Stimulated activated CD4-positive, alpha-beta T cell treated with anti-CD3 and anti-CD28 coated beads, TNF-alpha, amount 100 ng/mL, for 1 hour (primary cell): ENCODE measurements at places on chromosomes 5 and 9.

DNA sequence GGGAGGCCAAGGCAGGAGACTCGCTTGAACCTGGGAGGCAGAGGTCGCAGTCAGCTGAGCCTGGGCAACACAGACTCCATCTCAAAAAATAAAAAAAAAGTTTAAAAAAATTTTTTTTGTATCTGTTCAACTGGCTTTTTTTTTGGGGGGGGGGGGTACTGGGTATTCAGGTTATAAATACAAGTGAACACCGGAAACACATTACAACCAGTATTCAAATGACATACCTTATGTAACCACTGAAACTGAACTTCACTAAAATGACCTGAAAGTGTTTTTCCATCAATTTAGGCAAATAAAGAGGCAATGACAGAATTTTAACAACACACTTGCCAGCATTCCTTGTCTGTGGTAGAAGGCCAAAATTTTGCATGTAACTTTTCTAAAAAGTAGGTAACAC is 33.5 kb downstream of the STRBP start:
- no peak for DNase-seq

GRCh38 chr5:119356612-119357188 is 881 bp downstream of the TNFAIP8 start:
- no peak for DNase-seq

GRCh38 chr5:128304088-128304487 is 220.5 kb downstream of the SLC12A2 start:
- DNase-seq: no peak

DNA sequence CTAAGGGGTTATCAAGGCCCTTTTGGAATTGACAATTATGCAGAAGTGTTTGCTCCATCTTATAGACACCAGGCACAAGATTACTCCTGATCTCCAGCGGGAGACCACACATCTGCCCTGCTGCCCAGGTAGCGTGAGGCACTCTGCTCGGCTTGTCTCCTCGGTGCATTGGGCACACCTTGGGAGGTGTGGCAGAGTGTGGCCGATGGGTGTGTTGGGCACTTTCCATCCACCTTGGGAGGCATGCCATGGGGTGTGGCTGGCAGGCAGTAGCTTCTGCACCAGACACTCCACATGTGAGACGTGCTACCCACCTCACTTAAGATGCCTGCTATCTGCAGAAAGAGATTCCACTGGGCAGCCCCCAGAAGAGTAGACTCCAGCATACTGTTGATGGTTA is 54.1 kb downstream of the GADD45G start:
- DNase-seq: no peak

DNA sequence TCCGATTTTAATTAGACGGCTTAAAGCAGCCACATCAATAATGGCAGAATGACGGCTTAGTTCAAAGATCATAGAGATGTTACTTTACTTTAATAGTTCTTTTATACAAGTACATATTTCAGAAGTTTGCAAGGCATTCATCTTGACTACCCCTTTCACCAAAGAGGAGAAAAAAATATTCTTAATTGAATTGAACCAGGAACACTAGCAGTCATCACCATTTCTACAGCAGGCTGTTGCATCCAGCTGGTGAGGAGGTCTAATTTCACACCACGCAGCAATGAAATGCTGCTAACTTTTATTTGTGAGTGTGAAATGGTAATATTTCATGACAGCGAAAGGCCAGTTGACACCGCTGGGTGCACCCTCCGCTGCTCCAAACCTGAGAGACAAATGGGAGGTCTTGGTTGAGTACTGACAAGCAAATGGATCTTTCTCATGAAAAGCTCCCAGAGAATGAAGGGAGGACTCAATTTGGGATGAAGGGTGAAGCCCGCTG is 322.2 kb downstream of the GLIS3 start:
- DNase-seq: no peak

- DNase-seq: no peak
Measured at GRCh38 chr9:92654481-92655301, 15.2 kb downstream of the IPPK start.

DNA sequence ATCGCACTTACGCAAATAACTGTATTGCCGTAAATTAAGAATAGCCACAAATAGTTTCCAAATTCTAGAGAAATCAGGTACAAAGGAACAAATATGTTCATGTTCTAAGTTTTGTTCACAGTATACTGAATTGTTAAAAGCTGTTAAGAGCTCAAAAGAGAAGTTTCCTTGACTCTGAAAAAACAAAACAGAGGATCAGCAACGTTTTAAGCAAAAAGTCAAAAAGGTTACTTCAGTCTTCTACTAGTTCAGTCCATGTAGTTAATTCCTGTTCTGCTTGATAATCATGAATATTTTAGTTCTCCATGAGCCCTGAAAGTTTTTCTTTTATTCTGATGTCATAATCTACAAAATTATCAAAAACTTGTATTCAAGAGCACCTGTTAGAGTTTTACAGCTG is 128.6 kb upstream of the MAST4 start:
- DNase-seq: no peak

DNA sequence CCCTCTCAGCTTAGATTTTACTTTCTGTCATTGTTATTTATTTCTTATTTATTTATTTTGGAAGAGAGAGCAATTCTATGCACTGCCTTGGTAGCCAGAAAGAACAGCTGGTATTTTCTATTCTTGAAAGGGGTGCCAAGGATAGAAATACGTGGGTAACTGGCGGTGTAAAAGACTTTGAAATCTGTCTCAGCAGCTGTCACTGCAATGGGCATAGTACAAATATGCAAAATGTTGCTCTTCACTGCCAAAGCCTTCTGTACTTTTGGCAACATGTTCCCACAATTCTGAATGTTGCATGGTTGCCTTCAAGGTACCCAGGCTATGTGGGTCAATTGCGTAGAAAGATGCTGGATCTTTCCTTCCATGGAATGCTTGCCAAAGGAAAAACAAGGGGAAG is 230.2 kb upstream of the EDIL3 start:
- no peak for DNase-seq

DNA sequence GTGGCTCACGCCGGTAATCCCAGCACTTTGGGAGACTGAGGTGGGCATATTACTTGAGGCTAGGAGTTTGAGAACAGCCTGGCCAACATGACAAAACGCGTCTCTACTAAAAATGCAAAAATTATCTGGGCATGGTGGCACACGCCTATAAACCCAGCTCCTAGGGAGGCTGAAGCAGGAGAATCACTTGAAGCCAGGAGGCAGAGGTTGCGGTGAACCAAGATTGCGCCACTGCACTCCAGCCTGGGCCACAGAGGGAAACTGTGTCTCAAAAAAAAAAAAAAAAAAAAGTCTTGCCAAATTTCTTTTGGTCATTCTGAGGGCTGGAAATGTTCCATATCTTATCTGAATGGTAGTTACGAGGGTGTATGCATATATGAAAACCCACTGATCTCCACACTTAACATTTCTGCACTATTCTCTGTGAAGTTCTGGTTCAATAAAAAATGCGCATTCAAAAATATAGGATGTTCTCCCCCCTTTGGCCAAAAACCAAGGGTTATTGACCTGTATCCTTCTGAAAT is 13.5 kb upstream of the NIPAL4 start:
- DNase-seq: no peak

GRCh38 chr5:91469517-91470165 is 86.5 kb upstream of the ARRDC3 start:
- no peak for DNase-seq

GRCh38 chr9:14260101-14260500 is 53.8 kb downstream of the NFIB start:
- no peak for DNase-seq

DNA sequence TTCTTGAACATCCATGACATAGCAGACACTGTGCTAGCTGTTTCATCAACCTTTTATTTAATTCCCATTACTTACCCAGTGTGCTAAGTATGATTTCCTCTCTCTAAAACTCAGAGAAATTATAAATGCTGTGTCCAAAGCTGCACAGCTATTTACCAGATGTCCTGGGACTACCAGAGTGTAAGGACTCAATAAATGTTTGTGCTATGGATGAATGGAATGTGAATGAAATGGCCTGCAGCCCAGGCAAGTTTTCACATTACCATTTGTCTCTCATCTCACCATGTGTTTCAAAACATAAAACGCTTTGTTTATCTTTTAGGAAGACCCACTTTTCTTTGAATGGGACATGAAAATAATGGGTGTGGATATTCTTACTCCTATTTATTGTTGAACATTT is 96.2 kb downstream of the ARHGEF28 start:
- no peak for DNase-seq
